Stimulated activated naive CD4-positive, alpha-beta T cell (primary cell): ENCODE measurements at places on chromosomes 5 and 9.
A peak's percentile ranks its signal among the peaks of the same experiment; 100 is the strongest.

DNA sequence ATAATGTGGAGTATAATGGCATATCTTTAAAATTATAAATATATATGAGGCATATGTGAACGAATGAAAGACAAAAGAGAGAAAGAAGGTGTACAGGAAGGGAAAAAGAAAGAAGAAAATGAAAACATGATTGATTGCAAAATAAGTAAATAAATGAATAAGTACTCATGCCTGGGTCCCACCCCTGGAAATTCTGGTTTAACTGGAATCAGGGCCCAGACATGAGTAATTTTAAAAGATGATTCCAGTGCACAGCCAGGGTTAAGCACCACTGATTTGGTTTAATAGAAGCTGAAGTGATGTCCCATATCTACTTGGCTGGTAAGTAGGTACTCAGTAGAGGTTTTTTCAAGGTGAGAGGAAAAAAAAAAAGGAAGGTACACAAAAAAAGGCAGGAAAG is 34.0 kb upstream of the HOMER1 start:
- DNase-seq = no peak

DNA sequence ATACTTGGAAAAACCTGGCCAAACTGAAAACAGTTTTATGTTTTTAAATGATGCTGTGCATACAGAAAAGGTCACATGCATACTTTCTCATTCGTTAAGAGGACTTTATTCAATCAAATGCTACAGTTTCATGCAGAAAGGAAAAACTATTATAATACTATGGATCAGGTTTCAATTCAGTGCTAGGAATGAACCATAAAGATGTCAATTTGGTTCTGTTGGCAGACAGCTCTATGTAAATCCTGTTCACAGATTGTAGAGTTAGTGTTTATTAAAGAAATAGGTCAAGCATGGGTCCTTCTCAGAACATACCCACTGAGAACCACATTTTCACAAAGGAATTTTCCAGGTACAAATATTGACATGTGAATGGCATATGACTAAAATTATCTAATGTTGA is 57.1 kb downstream of the RETREG1 start:
- no peak for DNase-seq

DNA sequence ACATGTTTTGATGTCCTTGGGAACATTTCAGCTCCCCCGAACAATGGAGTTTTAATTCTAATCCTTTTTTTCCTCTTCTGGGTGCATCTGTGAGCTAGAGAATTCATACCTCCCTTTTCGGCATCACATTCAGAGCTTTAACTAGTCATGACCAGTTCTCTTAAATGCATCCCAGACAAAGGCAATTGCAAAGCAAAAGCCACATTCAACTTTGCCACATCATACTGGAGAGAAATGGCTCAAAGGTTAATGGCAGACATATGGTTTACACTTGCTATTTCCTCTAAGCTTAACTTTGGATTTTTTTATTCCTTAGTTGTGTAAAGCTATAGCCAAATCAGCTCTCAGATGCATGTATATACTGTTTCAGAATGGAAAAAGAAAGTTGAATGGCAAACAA is 153.3 kb downstream of the ESM1 start:
- no peak for DNase-seq

DNA sequence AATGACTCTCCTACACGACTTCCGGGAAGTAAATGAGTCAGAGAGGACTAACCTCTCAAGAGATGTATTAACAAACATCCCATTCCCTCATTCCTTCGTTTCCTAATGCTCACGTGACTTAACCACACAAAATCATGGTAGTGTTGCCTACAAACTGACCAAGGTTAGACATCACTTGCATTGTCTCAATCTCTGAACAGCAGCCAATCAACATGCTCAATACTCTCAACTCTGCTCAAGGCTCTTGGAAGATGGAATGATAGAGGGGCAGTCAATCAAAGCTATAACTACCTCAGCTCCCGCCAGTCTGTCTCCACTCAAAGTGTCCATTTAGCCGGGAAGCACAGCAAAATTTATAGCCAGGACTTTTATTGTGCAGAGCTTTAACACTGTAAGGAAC is 143.8 kb upstream of the PIK3R1 start:
- DNase-seq = no peak

GRCh38 chr9:1050125-1050895 is at the start of gene DMRT2:
Gene DMRT2, plus strand, starts transcription at chr9:1050357. Its CDS starts 1,257 bp downstream, at chr9:1051614.
- no peak for DNase-seq

- no peak for DNase-seq
These were observed 127.6 kb upstream of the PTCH1 start for GRCh38 chr9:95644377-95644776.

- DNase-seq = no peak
These were observed 171.3 kb downstream of the RGS3 start for GRCh38 chr9:113634596-113635515.

DNA sequence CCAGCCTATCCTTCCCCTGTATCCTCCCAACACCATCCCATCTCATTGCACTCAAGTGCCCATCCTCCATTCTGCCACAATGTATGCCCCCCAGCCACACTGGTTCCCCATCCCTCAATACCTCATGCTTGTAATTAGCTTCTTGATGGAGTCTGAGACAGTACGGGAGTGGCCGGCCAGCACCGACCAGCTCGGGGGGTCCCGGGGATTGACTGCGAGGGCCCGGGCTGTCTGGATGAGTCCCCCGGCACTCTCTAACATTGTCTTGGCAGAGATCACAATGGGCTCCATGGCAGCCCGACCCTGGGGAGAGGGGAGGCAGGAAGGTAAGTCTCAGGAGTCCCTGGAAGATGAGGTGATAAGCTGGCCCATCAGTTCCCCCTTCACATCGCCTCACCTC is 17.2 kb upstream of the TPM2 start:
- DNase-seq = no peak

GRCh38 chr5:134911285-134912206 is 6.6 kb downstream of the PCBD2 start:
- no peak for DNase-seq

DNA sequence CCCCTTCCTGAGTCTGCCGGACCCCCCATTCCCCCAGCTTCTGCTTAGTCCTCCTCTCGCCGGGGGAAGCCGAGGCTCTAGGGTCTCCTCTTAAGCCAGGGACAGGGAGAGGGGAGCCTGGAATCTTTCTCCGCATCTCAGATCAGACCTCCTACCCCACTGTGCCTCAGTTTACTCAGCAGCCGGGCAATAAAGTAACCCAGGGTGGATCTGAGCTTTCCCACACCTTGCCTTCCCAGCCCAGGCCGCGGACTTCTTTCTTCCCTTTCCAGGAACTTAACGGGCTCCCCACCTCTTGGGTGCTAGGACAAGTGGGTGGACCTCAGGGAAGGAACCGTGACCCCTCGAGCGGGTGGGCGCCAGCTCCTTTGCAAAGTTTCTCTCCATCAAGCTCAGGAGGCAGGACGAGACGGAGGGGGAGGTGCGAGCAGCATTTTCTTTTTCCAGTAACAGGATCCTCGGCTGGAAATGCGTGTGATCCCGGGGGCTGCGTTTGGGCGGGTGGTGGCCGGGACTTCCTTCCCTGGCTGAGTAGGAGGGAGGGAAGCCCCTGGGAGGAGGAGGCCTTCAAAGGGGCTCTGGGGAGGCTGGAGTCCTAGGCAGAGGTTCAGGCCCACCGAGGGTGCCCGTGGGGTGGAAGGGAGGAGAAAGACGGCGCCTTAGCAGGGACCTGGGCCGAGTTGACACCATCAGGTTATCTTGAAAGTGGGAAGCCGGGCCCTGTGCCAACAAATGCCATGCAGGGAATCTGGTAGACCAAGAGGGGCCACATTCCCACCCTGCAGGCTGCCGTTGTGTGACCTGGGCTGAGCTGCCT is 795 bp downstream of the DAB2IP start:
- no peak for DNase-seq

GRCh38 chr5:78627766-78628165 is 20.8 kb downstream of the LHFPL2 start:
- DNase-seq = no peak

DNA sequence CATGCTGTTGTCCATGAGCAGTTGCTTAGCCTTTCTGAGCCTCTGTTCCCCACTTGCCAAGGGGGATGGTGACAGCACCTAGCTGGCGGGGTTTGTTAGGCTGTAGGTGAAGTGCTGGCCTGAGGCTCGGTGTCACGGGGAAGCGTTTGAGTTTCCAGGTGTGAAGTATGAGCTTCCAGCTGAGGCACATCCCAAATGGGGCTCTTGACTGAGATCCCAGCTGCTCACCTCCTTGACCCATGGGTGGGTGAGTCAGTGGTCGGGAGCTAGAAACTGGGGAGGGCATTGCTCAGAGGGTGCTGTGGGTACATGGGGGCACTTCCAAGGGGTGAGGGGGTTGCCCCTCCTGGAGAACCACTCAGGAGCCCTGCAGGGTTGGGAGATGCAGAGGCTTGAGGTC is 26.4 kb upstream of the RNF130 start:
- DNase-seq = no peak

DNA sequence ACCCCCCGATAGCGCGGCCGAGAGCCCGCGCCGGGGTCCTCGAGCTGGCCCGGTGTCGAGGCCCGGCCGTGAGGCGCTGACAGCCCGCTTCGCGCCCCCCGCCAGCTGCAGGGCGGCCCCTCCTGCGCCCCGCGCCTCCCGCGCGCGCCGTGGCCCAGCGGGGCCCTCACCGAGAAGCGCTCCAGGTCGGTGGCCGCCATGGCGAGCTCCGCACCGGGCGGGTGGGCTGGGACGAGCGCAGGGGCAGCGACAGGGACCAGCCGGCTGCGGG is 166 bp downstream of the SEPTIN8 start:
- DNase-seq = no peak

GRCh38 chr9:70229579-70229978 is 29.2 kb upstream of the SMC5 start:
- DNase-seq = no peak

- no peak for DNase-seq
These were observed 210.5 kb downstream of the NXNL2 start for GRCh38 chr9:88745276-88746001.

- DNase-seq = no peak
These were observed 64.5 kb upstream of the GNA14 start for GRCh38 chr9:77712533-77713130.

DNA sequence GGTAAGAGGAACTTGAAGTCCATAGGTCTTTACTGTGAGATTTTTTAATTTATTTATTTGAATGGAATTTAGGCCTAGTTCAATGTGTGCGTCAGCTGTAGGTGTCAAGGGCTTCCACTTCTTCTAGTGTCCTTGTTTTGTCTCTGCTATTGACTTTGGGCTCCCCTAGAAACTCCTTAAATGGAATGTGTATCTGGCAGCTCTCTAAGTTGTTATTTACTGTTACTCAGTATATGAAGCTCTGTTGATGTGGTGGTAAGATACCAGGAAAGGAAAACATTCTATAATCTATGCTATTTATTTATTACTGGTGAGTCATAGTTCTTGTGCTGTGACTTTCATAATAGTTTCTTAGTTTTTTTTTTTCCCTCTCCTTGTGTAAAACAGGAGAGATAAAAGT is 97.1 kb downstream of the GABRA1 start:
- DNase-seq = no peak

GRCh38 chr5:128684961-128685360 is 146.9 kb upstream of the FBN2 start:
- no peak for DNase-seq

- DNase-seq = no peak
These were observed 48.4 kb upstream of the FAM240B start for GRCh38 chr9:38768351-38768761.

- DNase-seq = peak; percentile 87
These were observed at the start of gene SUB1 for GRCh38 chr5:32585446-32586275. Gene SUB1, plus strand, starts transcription at chr5:32585557. Its CDS starts 2,956 bp downstream, at chr5:32588513.

GRCh38 chr5:370959-371810 is 49.7 kb downstream of the AHRR start:
- DNase-seq = no peak

DNA sequence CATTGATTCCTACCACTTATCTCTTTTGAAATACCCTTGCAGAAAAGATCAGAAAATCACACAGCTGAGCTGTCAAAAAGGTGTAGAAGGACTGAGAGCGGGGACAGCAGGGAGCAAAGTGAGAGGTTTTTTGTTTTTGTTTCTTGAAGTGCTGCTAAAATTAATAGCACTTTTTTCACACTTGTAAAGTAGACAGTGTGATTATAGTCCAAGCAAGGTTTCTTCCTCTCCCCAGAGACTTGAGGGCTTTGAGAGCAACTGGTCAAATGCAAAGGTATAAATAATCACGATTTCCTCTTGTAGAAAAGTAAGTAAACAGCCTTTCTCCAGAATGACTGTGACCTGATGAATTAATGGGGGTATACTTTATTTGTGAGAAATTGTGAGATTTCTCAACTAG is 326.9 kb downstream of the ZNF608 start:
- no peak for DNase-seq

GRCh38 chr5:1644810-1645571 is 121.2 kb upstream of the LPCAT1 start:
- DNase-seq = peak; percentile 84

DNA sequence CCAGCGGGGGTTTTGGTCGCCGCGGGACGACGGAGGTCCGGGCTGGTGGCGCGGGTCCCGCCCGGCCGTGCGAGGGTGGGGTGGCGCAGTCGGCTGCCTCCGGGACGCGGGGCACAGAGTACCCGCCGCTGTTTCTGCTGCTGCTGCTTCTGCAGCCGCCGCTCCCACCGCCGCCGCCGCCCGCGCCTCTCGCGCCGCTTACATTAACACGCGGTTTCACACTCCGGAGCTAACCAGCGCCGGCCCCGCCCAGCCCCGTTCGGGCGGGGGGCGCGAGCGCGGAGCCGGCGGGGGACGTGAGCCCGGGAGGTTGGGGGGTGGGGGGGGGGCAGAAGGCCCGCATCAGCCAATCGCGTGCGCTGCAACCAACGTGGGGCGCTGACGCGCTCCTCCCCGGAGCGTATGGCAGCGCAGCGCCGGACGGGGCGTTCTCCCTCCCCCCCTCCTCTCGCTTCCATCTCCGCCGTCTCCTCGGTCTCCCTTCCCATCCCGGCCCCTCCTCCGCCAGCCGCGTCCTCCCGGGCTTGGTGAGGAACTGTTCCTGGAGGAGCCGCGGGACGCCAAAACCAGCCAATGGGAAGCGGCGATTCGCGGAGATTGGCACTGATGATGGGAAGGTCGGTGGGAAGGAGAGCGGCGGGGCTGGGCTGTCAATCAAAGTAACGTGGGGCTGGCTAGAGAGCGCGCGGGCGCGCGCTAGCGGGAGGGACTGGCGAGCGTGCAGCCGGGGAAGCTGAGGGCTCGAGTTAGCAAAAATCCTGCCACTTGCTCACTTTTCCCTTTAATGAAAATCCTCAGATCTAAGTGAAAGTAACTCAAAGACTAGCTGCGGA is at the start of gene TLE1:
TLE1 (minus strand) TSS at position 205 of the 833 bp plus-strand sequence. CDS start 1,307 bp downstream, outside the sequence.
- DNase-seq = peak; percentile 75

DNA sequence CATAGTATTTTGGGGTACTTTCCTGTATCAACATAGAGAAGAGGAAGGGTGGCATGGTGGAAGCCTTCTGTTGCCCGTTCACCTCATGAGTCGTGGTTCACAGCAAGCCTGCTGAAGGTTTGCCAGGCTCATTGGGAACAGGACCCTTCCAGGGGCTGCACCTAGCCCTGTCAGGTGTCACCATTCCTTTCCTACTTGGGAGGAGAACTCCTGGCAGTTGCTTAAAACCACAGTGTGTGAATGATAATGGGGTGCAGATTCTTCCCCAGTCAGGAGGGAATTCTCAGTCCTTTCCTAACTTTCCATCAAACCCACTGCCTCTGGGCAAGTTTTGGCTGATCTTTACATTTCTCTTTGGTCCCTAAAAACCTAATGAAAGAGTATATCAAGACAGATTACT is 99.4 kb upstream of the CTNND2 start:
- no peak for DNase-seq

GRCh38 chr5:147372191-147372590 is 137.4 kb downstream of the STK32A start:
- DNase-seq = no peak
